Activated CD8-positive, alpha-beta memory T cell treated with anti-CD3 and anti-CD28 coated beads for 4 hours (primary cell): ENCODE measurements at places on chromosomes 2 and 18.

GRCh38 chr18:8337211-8337610, 272.0 kb upstream of the RAB12 start:
- no peak for DNase-seq

DNA sequence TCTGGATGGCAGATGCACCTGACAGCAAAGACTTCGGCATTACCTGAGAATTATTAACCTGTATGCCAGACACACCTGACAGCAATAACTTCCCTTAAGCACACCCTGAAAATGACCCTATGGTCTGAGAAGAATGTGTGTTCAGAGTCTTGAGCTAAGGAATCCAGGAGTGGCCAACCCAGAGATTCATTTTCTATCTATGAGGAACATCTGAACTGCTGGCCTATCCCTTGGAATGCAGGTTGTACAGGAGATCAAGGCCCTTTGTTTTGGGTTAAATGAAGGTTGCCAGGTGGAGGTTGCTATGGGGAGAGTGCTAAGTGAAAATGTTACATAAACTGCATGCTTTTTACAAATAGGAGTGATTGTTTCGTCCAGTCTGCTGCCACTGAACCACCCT, 200.9 kb upstream of the MEIS1 start:
- no peak for DNase-seq

DNA sequence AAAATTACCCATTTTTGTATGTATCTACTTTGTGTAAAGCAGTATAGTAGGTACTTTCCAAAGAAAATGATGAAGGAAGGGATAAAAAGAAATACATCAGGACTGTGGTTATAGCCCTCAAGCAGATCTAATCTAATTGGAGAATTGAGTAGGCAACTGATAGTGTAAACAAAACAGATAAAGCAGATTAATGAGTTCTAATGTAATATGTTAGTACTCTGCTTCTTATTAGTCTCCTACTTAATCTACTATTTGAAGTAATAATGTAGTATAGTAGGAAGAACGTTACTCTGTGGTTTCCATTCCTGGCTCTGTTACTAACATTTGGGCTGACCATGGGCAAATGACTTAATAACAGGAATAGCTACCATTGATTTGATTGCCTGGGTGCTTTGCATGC, 250.7 kb downstream of the ARHGAP15 start:
- no peak for DNase-seq

- no peak for DNase-seq
Observed at GRCh38 chr2:143686585-143687164, 557.5 kb downstream of the ARHGAP15 start.

GRCh38 chr2:160247296-160248035, 47.4 kb upstream of the ITGB6 start:
- DNase-seq, result no peak

- no peak for DNase-seq
Observed at GRCh38 chr2:176763851-176764404, 448.7 kb upstream of the HNRNPA3 start.
